ENCODE measurements at places on chromosomes 16 and 17.

DNA sequence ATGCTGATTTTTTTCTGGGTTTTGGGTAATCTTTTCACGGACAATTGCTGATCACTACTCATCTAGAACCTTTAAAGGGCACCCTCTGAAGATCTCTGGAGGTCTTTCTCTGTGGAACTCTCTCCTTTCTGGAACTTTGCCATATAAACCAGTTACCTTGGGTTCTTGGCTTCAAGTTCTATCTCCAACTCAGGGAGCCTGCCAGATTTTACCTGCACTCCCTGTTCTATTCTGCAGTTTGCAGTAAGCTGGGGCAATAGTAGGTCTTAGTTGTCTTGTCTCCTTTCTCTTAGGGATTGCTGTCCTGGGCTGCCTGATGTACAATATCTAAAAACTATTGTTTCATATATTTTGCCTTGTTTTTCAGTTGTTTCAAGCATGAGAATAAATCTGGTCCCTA is 120.3 kb downstream of the CHD9 start:
- no peak for DNase-seq

- no peak for DNase-seq
Observed at GRCh38 chr17:15382914-15383313, 41.5 kb upstream of the TEKT3 start.

GRCh38 chr16:70685938-70686375 is at the start of gene MTSS2:
TSS of gene MTSS2 (minus strand) at chr16:70686053. CDS start at chr16:70685791, 262 bp downstream.
- DNase-seq, result no peak

GRCh38 chr16:86088287-86088686 is 189.3 kb downstream of the IRF8 start:
- DNase-seq, result no peak

DNA sequence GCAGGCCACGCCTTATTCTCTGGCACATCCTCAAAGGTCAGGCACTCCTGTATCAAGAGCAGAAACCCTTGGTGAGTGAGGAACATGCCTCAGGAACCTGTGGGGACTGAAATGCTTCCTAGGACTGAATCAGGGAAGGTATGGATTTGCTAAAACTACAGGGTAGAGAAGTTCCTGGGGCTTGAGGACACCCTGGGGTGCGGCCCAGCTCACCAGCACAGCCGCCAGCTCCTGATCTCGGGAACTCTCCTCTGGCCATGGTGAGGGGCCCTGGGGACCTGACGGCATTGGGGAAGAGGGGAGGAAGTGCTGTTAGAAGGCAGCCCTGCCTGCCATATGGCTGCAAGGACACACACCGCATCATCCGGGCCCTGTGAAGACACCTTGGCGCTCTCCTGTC is 7.5 kb downstream of the ZSCAN10 start:
- DNase-seq, result no peak

- no peak for DNase-seq
Observed at GRCh38 chr16:57179215-57179828, 6.5 kb downstream of the PSME3IP1 start.

GRCh38 chr16:67432506-67432890 is 1.6 kb downstream of the HSD11B2 start:
- DNase-seq, result no peak

- DNase-seq, result no peak
Observed at GRCh38 chr16:59144841-59145240, 410.7 kb upstream of the GOT2 start.

DNA sequence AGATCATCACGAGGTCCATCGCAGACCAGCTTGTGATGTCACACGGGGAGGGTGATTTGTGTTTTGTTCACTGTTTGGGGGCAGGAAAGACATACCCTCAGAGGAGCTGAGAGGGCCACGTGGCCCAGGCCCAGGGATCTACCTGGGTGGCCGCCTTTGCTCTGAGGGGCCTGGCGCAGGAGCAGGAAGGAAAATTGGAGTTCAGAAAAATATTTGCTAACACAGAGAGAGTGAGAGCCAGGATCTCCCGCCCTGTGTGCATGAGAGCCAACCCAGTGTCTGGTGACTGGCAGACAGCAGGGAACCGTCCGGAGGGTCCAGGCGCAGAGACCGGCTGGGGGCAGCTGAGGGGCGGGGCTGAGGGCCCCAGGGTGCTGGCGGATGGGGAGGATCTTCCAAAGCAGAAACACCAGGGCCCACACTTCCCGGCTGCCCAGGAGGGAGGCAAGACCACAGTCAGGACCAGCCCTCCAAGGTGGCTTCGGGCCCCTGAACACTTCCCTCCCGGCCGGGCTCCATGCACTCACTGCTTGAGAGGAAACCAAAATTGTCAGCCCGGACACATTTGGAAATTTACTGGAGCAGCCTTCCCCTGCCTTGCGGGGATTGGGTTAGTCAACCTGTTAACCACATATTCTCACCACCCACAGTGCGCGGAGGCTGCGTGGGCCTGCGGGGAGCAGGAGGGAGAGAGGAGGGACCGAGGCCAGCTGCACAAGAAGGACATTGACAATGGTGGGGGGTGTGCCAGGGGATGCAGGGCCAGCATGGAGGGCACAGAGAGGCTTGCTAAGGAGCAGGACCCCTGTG is 52.6 kb downstream of the RBFOX3 start:
- no peak for DNase-seq

DNA sequence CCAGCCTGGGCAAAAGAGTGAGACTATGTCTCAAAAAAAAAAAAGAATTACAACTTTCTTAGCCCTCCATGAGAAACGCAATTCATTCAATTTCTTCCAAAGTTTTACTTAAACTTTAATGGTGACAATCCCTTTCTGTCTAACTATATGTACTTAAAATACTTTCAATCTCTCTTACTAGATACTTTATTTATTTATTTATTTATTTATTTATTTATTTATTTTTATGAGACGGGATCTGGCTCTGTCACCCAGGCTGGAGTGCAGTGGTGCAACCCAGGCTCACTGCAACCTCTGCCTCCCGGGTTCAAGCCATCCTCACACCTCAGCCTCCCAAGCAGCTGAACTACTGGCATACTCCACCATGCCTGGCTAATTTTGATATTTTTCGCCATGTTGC is 108.1 kb downstream of the SPAG9 start:
- no peak for DNase-seq

DNA sequence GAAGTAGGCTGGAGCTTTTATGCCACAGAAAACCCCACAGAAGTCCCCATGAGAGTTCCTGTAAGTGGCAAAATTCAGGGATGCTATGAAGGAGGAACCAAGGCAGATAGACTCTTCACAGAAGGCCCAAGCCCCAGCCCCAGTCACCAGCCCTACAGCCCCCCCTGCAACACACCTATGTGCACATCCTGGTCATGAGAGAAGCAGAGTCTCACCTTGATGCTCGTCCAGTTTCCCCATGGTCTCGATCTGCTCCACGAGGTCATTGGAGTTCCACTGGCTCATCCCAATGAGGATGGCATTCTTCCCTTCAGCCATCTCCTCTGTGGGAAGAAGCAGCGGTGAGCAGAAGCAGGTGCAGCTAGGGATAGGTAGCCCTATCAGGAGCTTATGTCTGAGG is 31.2 kb downstream of the PITPNM3 start:
- DNase-seq, result no peak

GRCh38 chr17:59154292-59154720 is 680 bp downstream of the SKA2 start:
- DNase-seq, result no peak

DNA sequence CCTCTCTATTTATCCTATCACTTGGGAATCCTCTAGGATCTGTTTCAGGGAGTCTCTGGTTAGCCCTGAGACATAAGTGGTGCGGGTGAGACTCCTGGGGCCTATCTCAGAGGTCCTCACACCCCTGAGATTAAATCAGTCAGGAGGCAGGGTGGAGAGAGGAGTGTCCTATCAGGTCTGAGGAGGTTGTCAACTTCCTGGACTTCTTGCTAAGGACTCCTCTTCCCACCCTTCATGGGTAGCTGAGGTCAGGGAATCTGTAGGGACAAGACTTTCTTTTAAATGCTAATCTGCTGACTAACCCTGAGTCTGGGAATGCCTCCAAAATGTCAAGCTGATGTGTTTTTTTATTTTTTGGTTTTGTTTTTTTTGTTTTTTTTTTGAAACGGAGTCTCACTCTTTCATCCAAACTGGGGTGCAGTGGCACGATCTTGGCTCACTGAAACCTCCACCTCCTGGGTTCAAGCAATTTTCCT is 6.6 kb upstream of the ARMC5 start:
- no peak for DNase-seq

DNA sequence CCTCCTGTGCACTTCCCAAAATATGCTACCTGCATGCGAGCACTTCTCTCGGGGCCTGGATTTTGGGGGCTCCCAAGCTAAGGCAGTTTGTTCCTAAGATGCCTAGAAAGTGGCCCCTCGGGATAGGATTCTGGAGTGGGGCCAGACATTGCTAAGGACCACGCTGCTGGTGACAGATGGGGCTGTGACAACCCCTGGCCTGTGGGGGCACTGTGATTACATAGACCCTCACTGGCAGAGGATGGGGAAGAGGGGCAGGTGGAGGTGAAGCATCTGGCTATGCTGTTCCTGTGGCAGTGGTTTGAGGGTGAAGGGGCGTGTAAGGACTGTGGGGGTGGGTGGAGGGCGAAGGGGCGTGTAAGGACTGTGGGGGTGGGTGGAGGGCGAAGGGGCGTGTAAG is 128.4 kb downstream of the ENGASE start:
- DNase-seq, result no peak

Measured in esophagus squamous epithelium (tissue), 5 donors.